Cerebellar nuclear complex (tissue), 1 donor: ENCODE measurements at places on chromosomes 7 and 10.

- no peak for DNase-seq
Measured at GRCh38 chr10:34124522-34125035, 690.5 kb downstream of the PARD3 start.

- DNase-seq, result no peak
Measured at GRCh38 chr10:64385355-64385754, 864.2 kb downstream of the REEP3 start.

GRCh38 chr10:69089638-69090599 lies 2.0 kb downstream of the SRGN start:
- DNase-seq, result no peak

DNA sequence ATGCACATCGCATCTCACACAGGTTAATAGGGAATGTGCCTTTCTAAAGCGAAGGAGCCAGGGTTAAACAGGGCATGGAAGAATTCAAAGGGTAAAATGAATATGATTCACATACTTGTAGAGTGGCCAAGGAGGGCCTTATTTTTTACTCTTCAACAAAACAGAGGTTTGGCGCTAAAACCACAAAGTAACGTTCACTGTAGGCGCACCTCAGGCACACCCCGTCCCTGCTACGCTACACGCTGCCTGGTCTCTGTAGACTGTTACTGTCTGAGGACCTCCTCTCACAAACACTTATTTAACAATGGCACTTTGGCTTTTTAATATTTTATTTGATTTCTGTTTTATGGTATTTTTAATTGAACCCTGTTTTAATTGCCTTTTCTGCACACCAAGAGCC lies 462.1 kb upstream of the GALNT17 start:
- DNase-seq, result no peak

DNA sequence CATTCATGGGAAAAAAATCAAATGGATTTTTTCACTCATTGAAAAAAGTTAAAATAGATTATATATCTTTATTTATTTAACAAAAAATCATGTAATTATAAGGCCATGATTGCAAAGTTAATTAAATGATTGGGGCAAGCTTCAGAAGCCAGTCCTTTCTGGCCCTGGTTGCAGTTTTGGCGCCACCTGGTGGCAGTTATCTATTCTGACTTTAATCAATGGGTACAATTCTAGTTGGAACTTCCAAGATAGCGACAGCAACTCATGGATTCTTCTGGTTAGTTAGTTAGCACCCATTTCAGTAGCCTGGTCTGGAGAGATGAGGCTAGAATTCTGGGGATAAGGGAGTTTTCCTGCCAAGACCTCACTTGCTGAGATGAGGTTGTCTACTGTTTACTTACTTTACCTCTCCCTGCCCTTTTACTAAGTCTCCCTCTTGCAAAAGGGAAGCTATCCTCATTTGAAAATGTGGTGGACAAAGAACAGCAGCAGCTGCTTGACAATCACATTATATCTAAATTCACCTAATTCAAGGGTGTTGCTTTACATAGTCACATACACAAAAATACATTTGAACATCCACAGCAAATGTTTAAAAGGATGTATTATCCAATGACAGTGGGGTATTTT lies 42.3 kb downstream of the NOC3L start:
- no peak for DNase-seq

GRCh38 chr10:44974082-44974627 lies 4.5 kb downstream of the DEPP1 start:
- DNase-seq, result no peak

DNA sequence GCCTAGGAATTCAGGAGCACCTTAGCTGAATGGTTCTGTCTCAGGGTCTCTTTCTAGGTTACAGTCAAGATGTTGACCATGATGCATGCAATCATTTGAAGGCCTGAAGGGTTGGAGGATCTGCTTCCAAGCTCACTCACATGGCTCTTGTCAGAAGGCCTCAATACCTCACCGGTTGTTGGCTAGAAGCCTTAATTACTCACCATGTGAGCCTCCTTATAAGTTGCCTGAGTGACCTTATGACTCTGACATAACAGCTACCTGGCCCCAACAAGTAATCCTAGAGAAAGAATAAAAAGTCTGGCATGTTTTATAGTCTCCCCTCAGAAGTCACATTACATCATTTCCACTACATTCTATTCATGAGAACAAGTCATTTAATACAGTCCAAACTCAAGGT lies 3.4 kb upstream of the C1GALT1 start:
- DNase-seq, result no peak

DNA sequence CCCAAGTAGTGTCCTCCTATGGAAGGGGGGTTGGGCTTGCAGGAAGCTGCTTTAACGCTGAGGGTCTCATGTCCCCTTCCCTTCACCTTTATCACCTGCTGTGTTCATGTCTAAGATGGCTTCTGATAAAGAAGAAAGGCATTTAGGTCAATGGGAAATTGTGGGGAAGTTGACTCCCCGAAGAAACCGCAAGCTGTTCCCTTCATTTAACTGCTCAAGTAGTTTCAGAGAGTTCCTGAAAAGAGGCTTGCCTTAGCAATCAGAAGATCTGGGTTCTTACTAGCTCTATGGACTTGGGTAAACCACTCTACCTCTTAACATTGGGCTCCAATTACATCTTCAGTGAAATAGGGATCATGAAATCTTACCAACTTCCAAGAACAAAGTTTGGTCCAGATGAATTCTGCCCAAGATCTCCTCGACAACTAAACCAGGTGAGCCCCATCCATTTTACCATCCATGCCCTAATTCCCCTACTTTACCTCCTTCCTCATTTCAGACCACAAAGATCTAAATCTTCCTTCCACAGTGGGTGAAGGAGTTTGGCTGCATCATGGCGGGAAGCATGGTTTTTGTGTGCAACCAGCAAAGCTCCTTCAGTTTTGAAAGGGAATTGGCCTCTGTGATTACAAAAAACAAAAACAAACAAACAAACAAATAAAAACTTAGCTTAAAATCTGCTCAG lies 30.4 kb upstream of the UCN3 start:
- DNase-seq, result no peak

DNA sequence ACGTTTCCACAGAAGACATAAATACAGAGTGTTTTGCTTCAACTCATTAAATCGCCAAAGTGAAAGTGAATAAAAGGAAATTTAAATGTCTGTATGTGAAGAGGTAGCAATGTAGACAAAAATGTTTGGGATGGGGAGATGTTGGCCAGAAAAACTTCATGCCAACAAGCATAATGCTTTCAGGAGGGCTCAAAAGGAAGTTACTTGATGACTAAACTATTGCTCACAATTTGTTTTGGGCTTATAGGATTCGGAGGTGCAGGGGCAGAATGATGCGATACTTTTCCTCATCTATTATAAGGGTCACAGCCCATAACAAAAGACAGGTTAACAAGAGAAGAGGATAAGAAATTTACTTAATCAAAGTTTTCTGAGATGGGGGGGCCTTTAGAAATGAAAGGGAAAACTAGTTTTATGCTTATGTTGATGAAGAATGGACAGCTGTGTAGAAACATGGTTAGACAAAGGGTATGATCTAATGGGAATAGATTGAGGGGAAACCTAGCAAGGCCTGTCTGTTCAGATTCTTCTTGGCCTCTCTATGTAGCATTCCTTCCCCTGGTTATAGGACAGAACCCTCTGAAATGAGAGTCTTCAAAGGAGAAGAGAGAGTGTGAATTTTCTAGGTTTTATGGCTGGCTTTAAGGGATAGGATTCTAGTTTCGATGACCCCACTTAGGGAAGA lies 898.6 kb downstream of the LRMDA start:
- no peak for DNase-seq

DNA sequence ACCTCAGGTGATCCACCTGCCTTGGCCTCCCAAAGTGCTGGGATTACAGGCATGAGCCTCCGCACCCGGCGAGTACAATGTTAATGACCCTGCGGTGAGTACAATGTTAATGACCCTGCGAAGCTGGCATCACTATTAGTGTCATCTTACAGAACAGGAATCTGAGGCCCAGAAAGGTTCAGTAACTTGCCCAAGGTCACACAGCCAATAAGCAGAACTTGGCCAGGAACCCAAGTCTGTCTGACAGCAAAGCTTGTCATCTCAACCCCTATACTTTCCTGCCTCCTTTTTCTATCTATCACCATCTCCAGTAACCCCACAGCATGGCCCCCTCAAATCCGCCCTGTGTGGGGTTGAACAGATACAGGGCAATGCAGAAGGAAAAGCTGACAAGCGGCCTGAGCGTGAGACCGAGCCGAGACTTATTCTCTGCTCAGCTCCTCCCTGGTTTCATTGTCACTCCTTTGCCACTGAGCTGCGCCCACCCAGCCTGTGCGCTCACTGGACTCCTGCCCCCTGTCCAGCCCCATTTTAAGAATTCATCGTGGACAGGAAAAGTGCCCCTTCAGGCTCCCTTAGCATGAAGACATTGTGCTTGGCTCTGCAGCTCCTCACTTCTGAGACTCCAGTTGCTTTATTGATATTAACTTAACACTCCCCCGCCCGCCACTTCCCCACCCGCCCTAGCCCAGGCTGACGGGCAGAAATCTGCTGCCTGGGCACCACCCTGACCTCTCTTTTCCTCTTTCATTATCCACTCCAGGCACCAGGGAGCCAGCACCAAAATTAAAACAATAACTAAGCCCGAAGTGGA lies 58.1 kb upstream of the LBX1 start:
- no peak for DNase-seq

DNA sequence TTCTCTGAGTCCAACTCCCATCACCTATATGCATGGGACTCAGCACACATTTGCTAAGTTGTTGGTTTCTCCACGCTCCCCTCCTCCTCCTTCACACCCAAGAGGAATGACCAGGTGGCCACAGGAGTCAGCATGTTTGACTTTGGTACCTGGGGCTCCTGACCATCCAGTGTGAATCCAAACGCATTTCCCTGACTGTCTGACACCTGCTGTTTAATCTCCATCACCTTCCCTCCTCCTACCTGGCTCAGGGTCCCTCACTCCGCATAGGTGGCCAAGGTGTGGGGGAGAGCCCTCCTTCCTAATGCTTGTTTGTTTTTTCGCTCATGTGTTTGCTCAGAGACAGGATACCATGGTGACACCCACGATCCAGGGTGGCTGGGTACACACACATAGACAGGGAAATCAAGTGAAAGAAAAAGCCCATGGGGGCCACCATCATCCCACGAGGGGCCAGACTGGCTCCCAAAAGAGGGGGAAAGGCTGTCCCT lies 194.9 kb downstream of the KCNMA1 start:
- DNase-seq, result no peak

DNA sequence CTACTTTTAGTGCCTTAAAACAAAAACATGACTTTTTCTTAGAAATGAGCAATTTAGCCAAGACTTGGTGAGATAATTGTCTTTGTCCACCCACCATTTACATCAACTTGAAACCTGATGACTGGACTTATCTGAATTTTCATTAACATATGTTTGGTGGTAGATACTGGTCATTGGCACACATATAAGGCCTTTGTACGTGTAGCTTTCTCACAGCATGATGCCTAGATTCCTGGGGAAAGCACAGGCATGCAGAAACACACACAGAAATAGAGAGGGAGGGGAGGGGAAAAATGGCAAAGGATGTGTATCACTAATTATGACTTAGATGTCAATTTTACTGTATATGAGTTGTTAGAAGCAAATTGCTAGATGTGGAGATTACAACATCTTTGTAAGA lies 488.4 kb downstream of the NXPH1 start:
- no peak for DNase-seq

GRCh38 chr7:87204933-87205332 lies 14.6 kb downstream of the TMEM243 start:
- DNase-seq, result no peak

DNA sequence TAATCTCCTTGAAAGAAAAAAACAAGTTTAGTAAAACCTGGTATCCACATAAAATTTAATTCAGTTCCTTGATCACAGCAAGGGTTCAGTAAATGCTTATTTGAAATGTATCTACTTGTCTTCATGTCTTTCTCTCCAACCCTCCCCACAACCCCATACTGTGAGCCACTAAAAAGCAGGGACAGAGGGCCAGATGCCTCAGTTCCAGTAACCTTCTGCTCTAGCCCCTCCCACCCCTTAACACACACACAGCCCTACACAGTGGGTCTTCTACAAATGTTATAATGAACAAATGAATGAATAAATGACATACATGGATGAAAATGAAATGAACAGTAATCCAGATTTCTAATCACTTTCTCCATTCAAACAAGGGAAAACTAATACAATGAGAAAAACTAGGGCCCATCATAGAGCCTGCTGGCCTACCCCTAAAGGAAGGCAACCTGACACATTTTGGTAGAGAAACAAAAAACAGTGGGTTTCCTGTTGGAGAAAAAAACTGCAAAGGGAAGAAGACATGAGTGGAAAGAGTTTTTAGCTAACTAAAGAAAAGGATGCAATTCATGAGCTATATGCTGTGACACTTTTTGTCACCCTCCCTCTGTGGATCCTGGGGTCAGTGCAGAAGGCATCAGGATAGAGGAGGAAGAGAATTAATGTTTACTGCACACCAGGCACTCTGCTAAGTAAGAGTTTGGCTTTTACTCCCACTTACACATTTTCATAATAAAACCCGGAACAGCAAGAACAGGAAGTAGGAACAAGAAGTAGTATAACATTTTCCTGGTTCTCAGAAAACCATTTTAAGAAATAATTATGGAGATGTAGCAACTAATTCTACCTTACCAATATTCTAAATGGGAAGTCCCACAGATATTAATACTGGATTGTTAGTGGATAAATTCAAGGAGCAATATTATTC lies 38.1 kb downstream of the ELMO1 start:
- no peak for DNase-seq

GRCh38 chr10:129964611-129965424 lies 744 bp upstream of the EBF3 start:
- DNase-seq, result no peak

GRCh38 chr7:51292596-51292995 lies 24.0 kb downstream of the COBL start:
- DNase-seq, result no peak

- no peak for DNase-seq
Measured at GRCh38 chr7:95059842-95060313, 152.5 kb downstream of the PPP1R9A start.

DNA sequence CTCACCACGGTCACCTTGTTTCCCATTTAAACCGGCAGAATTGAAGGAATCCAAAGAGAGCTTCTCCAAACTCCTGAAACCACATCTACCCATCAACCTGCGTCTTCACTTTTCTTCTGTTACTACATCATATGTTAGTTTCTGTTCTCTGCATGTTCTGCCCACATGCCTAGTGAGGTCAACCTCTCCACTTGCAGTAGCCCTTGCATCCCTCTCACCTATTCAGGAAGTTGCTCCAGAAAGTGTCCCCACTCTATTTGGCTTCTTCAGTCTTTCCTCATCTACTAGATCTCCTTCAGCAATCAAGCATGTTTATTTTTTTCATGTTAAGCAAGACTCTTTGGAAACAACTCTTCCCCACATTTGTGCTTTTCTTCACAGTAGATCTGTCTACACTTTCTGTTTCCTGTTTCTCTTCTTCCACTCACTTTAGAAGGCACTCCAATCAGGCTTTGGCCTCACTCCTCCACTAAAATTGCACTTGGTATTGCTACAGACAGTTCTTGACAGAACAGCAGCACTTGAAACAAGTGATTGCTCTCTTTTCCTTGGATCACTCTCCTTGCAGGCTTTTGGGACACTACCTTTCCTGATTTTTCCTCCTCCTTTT lies 7.5 kb downstream of the SAMD9L start:
- no peak for DNase-seq
